Stimulated activated naive CD4-positive, alpha-beta T cell treated with Interleukin-2 at 50 U/mL for 16 hours (primary cell): ENCODE measurements at places on chromosomes 7 and 10.

- no peak for DNase-seq
Measured at GRCh38 chr10:61173450-61173849, 229.5 kb upstream of the RHOBTB1 start.

- DNase-seq = no peak
Measured at GRCh38 chr7:133703547-133703946, 423.6 kb upstream of the LRGUK start.

GRCh38 chr7:28731092-28731658, 227.0 kb downstream of the TRIL start:
- no peak for DNase-seq

GRCh38 chr7:97872025-97872669, at the start of gene ASNS:
Gene ASNS, minus strand, starts transcription at chr7:97872408. Its CDS starts 3,252 bp downstream, at chr7:97869156.
- DNase-seq = peak; percentile 92

- DNase-seq = no peak
Measured at GRCh38 chr7:27442455-27442854, 199.9 kb downstream of the EVX1 start.

GRCh38 chr7:112308974-112309373, 102.5 kb downstream of the ZNF277 start:
- DNase-seq = no peak

DNA sequence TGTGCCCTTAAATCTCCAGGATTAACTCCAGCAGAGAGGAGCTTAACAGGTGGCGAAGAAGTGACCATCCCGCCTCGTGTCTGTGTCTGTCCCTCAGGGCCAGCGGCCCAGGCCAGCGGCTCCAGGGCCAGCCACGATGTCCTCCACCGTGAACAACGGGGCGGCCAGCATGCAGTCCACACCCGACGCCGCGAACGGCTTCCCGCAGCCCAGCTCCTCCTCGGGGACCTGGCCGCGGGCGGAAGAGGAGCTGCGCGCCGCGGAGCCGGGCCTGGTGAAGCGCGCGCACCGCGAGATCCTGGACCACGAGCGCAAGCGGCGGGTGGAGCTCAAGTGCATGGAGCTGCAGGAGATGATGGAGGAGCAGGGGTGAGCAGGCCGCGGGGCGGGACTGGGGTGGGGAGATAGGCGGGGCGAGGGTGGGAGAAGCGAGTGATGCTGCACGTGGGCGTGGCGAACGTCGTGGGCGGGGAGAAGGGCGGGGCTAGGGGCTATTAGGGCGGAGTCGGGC, 33.3 kb downstream of the SRRM3 start:
- peak; percentile 74 for DNase-seq

GRCh38 chr10:99395750-99396445, 34.5 kb downstream of the GOT1 start:
- no peak for DNase-seq
